ENCODE measurements at places on chromosomes 5 and 9.
A peak's percentile ranks its signal among the peaks of the same experiment; 100 is the strongest.

- no peak overlapping the region for H3K27ac ChIP-seq
- H3K4me1 ChIP-seq, result peaks cover 33% of the 10 kb centered on the region
- no peak for DNase-seq
- peaks cover 8% of the 10 kb centered on the region for H3K27me3 ChIP-seq
- H3K4me3 ChIP-seq, result no peak overlapping the region
Observed at GRCh38 chr5:163434401-163434866, 3.0 kb upstream of the CCNG1 start.

GRCh38 chr5:17796757-17797396 is 162.6 kb downstream of the TAF11L14 start:
- no peak overlapping the region for H3K4me3 ChIP-seq
- no peaks in the 10 kb centered on the region for H3K27me3 ChIP-seq
- DNase-seq, result no peak
- H3K27ac ChIP-seq, result no peak overlapping the region

DNA sequence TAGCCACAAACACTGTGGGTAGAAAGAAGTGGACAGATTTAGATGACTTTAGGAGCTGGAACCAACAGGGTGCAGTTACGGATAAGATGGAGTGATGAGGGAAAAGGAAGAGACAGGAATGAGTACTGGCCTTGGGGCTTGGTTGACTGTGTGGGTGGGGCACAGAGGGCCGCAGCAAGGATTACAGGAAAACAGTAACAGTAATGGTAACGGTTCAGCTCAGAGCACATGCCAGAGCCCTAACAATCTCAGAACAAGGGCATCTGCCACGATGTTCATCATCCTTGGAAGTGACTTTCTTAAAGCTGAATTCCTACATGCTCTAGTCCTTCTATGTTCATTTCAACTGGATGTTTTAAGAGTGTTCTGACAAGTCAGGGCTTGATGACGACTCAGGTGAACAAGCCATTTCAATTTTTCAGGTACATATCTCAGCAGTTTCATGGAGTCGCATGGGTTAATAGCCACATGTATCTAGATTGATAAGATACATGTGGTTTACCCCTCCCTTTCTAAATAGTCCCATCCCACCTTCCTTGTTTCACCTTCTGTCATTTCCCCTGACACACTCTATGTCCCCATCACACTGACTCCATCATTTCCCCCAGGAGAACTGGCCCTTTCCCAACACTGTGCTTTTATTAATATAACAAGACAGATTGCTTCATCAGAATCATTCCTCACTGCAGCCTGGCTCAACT is 65.0 kb downstream of the CEMIP2 start:
- no peaks in the 10 kb centered on the region for H3K27me3 ChIP-seq
- H3K4me1 ChIP-seq, result peaks cover 6% of the 10 kb centered on the region
- H3K4me3 ChIP-seq, result no peak overlapping the region
- no peak overlapping the region for H3K27ac ChIP-seq
- DNase-seq, result no peak

DNA sequence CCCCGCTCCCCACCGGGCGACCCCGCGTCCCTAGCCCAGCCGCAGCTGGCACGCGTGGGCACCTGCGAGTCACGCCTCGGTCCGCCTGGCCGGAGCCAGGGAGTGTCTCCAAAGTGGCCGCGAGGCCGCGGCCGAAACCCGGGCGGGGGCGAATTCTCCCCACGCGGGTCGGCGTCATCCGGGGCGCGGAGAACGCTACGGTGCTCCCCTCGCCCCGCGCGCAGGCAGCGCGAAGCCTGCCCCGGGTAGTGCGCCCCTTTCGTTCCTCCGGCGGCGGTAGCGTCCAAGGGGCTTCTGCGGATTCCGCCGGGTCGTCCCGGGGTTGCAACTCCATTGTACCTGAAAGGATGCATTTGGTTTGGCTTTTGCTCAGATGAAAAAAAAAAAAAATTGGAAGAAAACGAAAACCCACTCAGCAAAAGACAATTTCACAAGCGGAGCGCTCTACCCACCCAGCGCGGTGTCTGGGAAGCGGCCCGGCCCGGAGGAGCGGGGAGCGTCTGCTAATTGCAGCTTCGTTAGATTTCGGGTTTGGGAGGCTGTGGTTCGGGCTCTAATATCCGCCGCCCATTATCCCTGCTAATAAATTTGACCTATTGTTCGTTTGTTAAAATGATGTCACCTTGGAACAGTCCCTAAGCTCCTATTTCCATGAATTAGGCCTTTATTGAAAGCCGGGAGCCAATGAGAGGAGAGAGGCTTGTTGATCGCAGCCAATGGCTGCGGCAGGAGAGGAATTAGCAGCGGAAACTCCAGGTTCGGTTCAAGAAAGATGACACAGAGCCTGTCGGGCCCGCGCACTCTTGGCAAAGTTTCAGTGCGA is at the start of gene TLX3:
Gene TLX3, plus strand, starts transcription at position 796 of the 823 bp plus-strand sequence. CDS start 118 bp downstream, outside the sequence.
- H3K4me1 ChIP-seq, result peaks cover 24% of the 10 kb centered on the region
- no peak for DNase-seq
- no peak within 1 kb of the TSS for H3K27ac ChIP-seq
- H3K27me3 ChIP-seq, result peaks cover 38% of the 10 kb centered on the region
- peaks cover 11% of the 10 kb centered on the region for H3K36me3 ChIP-seq

DNA sequence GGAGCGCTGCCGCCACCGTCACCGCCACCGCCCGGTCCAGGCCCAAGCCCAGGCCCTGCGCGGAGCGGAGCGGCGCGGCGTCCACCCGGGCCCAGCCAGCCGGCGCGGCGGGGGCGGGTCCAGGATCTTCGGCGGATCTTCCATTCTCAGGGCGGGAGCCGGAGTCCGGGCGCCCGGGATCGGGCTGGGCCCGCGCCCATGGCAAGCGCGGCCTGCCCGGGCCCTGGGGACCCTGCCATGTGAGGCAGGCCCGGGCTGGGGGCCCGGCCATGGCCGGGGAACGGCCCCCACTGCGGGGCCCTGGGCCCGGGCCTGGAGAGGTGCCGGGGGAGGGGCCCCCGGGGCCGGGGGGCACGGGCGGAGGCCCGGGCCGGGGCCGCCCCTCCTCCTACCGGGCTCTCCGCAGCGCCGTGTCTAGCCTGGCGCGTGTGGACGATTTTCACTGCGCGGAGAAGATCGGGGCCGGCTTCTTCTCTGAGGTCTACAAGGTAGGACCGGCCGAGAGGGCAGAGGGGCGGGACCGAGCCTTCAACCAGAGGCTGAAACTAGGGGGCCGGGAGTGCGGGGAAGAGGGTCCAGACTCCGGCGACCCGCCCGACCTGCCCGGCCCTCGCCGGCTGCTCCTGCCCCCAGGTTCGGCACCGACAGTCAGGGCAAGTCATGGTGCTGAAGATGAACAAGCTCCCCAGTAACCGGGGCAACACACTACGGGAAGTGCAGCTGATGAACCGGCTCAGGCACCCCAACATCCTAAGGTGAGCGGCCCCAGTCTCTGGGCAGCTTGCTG is 482 bp downstream of the TESK1 start:
- peak; percentile 27 for DNase-seq
- no peak overlapping the region for H3K27ac ChIP-seq
- H3K36me3 ChIP-seq, result peaks cover 12% of the 10 kb centered on the region
- peaks cover 3% of the 10 kb centered on the region for H3K27me3 ChIP-seq
- H3K4me1 ChIP-seq, result peaks cover 12% of the 10 kb centered on the region
- peak overlapping the region; percentile 88 for H3K4me3 ChIP-seq

- H3K36me3 ChIP-seq, result peaks cover 3% of the 10 kb centered on the region
- peaks cover 1% of the 10 kb centered on the region for H3K27me3 ChIP-seq
- no peak overlapping the region for H3K27ac ChIP-seq
- no peak for DNase-seq
- no peak overlapping the region for H3K4me3 ChIP-seq
Observed at GRCh38 chr5:73351593-73351992, 97.0 kb downstream of the FOXD1 start.

GRCh38 chr5:10828241-10828640 is 67.2 kb upstream of the DAP start:
- DNase-seq, result no peak
- no peak overlapping the region for H3K27ac ChIP-seq
- H3K36me3 ChIP-seq, result no peaks in the 10 kb centered on the region
- no peaks in the 10 kb centered on the region for H3K4me1 ChIP-seq
- H3K27me3 ChIP-seq, result peaks cover 2% of the 10 kb centered on the region

DNA sequence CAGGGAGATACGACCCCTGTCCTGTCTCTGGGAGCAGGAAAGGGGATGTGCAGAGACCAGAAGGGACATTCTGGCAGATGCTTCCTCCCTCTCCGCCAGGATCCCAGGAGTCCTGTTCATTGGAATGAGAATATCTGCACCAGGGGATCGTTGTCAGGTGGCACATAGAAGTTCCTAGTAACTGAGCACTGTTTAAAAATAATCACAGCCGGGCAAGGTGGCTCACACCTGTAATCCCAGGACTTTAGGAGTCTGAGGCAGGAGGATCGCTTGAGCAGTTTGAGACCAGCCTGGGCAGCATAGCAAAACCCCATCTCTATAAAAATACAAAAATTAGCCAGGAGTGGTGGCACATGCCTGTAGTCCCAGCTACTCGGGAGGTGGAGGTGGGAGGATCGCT is 12.3 kb downstream of the SARDH start:
- H3K4me3 ChIP-seq, result no peak overlapping the region
- no peak overlapping the region for H3K27ac ChIP-seq
- no peak for DNase-seq
- H3K4me1 ChIP-seq, result no peaks in the 10 kb centered on the region
- H3K27me3 ChIP-seq, result peaks cover 2% of the 10 kb centered on the region
- H3K36me3 ChIP-seq, result no peaks in the 10 kb centered on the region

GRCh38 chr5:111227801-111228200 is 3.6 kb downstream of the CAMK4 start:
- peak; percentile 37 for DNase-seq
- H3K4me3 ChIP-seq, result no peak overlapping the region
- peak overlapping the region; percentile 89 for H3K27ac ChIP-seq

DNA sequence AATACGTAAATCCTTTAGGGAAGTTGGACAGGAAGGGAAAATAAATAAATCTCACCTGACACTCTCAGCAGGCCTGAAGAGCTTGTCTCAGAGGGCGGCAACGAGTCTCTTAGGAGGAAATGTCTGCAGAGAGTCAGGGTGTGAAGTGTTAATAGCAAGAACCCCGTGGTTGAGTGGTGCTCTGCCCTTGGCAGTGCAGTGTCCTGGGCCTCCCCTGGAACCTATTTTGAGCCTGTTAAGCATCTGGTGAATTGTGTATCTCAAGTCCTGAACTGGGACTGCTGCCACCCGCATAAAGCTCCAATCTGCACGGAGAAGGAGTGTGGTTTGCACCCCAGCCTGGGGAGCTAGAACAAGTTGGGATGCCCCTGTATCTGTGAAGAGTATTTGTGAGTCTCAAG is 211.8 kb downstream of the GOLPH3 start:
- peaks cover 13% of the 10 kb centered on the region for H3K27me3 ChIP-seq
- no peak overlapping the region for H3K4me3 ChIP-seq
- DNase-seq, result no peak
- peaks cover 37% of the 10 kb centered on the region for H3K36me3 ChIP-seq
- H3K27ac ChIP-seq, result no peak overlapping the region

GRCh38 chr9:96136992-96137670 is 164.8 kb downstream of the HSD17B3 start:
- DNase-seq, result no peak
- peaks cover 9% of the 10 kb centered on the region for H3K36me3 ChIP-seq
- H3K27ac ChIP-seq, result no peak overlapping the region
- H3K27me3 ChIP-seq, result peaks cover 3% of the 10 kb centered on the region
- peaks cover 3% of the 10 kb centered on the region for H3K4me1 ChIP-seq

GRCh38 chr9:106503759-106504158 is 359.2 kb upstream of the ZNF462 start:
- H3K27me3 ChIP-seq, result peaks cover 1% of the 10 kb centered on the region
- no peaks in the 10 kb centered on the region for H3K36me3 ChIP-seq
- DNase-seq, result no peak
- H3K27ac ChIP-seq, result no peak overlapping the region
- no peaks in the 10 kb centered on the region for H3K4me1 ChIP-seq
- H3K4me3 ChIP-seq, result no peak overlapping the region

DNA sequence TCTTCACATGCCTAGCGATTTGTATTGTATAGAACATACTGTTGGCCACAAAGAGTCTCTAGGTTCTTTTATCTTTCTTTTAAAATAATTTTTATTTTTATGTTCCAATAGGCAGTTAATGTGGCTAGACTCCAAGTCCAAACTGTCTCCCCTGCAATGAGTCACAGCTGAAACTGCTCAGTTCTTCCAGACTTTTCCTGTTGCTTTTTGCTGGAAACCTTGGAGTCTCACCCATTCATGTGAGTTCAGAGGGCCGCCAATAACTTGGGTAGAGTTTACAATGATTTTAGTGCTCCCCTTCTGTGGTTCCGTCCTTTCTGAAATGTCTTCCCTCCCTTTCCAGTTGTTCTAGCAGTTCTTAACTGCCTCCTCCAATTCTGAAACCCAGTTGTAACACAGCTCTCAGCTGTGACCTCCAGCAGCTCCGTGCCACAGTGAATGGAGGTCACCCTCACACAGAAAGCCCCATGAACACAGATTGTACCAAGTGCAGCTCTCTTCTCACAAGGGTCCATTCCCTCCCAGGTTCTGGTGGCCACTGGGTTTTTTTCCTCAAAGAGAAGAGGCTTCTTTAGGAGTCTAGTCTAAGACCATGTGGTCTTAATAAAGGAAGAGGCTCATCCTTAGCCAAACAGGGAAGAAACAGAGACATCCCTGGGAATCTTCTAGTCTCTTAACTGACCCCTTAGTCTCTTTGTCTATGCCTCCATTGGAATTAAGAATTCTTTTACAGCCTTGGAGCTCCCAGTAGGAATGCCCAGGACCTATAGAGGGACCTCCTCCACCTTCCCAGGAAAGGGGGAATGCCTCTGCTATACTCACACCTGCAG is 198.5 kb downstream of the SPOCK1 start:
- no peak for DNase-seq
- peaks cover 7% of the 10 kb centered on the region for H3K4me1 ChIP-seq
- no peaks in the 10 kb centered on the region for H3K36me3 ChIP-seq
- H3K27me3 ChIP-seq, result no peaks in the 10 kb centered on the region
- H3K27ac ChIP-seq, result no peak overlapping the region

GRCh38 chr5:143985832-143986515 is 174.0 kb downstream of the HMHB1 start:
- H3K36me3 ChIP-seq, result no peaks in the 10 kb centered on the region
- H3K4me1 ChIP-seq, result no peaks in the 10 kb centered on the region
- no peak for DNase-seq
- peaks cover 3% of the 10 kb centered on the region for H3K27me3 ChIP-seq
- no peak overlapping the region for H3K4me3 ChIP-seq

DNA sequence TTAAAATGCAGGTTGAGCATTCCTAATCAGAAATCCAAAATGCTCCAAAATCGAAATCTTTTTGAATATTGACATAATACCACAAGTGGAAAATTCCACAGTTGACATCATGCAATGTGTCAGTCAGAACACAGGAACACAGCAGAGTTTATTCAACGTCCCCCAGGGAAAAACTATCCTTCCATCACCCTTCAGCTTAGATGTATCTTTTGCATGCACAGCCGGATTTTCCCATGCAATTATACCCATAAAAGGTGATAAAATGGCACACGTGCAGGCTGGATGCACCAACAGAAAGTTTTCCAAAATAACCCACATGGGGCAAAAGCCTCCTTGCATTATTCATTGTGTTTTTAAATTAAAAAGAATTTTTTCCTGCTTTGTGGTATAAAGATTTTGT is 71.2 kb downstream of the RAB24 start:
- no peak overlapping the region for H3K27ac ChIP-seq
- H3K27me3 ChIP-seq, result peaks cover 3% of the 10 kb centered on the region
- peaks cover 13% of the 10 kb centered on the region for H3K36me3 ChIP-seq
- no peak overlapping the region for H3K4me3 ChIP-seq
- peaks cover 9% of the 10 kb centered on the region for H3K4me1 ChIP-seq
